ENCODE measurements at places on chromosomes 6 and 20.
A peak's percentile ranks its signal among the peaks of the same experiment; 100 is the strongest.

GRCh38 chr6:119676961-119677360 lies 327.4 kb upstream of the MAN1A1 start:
- no peak for DNase-seq

DNA sequence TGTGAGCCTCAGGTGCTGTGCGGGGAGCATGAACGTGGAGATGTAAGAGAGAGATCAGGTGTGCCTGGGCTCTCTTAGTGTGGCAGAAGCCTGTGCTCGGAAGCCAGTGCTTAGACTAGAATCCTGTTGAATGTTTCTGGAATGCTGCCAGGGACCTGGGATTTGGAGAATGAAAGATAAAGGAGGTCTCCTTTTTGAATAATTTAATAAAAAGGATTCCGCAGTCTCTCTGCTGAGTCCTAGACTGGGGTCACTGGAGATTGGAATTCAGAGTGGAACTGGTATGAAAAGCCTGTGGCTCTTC lies 18.8 kb upstream of the EFCAB8 start:
- no peak for DNase-seq

- peak; percentile 62 for DNase-seq
Observed at GRCh38 chr6:142871910-142872331, 73.1 kb downstream of the HIVEP2 start.

- peak; percentile 54 for DNase-seq
Observed at GRCh38 chr20:6765469-6766058, 1.9 kb upstream of the BMP2 start.

DNA sequence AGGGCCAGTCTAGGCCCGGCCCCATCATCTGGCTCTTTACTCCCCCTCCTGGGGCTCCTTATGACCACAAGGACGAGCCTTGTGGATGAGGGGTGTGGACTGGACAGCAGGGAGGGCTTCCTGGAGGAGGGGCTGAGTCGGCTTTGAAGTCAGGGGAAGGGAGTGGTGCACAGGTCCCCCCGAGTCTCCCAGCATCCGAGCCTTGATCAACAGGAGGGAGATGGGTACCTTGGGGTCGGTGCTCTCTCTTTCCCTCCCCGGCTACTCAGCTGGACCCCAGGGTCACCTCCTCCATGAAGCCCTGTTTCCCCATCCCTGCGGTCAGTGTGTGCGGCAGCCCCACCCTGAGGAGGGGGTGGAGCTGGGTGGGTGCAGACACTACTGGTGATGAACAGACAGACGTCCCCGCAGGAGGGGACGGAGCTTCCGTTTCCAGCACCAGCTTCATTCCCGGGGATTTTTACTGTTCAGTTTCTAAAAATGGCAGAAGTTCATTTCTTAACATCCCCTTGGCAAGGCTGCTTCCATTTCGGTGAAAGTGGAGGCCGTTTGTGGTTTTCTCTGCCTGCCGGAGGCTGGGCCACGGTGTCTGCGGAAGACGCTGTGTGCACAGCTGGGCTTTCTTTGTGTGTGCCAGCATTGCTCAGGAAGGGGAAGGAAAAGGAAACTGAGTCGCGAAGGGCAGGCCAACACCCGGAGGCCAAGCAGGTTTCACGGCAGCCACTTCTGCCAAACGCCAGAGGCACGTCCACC lies 19.6 kb downstream of the NTSR1 start:
- peak; percentile 20 for DNase-seq

GRCh38 chr20:35643045-35643444 lies 21.7 kb downstream of the CPNE1 start:
- DNase-seq: no peak

- DNase-seq: no peak
Observed at GRCh38 chr20:34753706-34754461, 49.7 kb downstream of the TP53INP2 start.

- DNase-seq: peak; percentile 59
Observed at GRCh38 chr6:27608916-27609883, 136.3 kb upstream of the ZNF184 start.

GRCh38 chr6:87905101-87905641 lies 142.5 kb upstream of the SPACA1 start:
- DNase-seq: peak; percentile 77

DNA sequence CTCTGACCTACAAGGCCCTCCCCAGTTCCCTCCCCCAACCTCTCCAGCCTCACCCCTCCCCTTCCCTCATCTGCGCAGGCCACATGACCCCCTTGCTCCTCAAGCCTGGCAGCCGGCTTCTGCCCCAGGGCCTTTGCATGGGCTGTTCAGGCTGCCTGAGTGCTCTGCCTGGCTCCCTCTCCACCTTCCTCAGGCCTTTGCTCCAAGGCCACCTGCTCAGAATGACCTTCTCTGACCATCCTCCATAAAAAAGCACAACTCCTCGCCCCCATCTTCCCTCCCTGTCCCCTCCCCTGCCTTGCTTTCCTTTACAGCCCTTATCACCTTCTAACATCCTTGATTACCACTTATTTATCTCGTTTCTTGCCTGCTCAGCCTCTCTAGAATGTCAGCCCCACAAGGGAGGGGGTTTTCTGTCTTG lies 38.7 kb downstream of the SPDEF start:
- no peak for DNase-seq

DNA sequence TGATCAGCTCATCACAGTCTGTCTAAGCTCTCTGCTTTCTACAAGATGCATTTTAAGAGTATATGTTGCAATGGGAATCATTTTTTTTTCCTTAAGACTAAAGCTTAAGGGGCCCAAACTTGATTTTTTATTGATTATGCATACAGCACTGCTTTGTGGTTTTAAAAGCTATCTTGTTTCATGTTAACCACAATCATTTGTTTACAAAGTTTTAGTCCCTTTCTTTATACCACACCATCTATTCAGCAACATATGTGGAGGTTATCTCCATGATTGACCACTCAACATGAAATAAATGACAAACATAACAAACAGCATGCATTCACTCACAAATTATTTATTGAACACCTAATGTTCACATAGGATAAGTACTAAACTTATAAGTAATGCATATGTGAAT lies 119.1 kb downstream of the FHL5 start:
- DNase-seq: no peak

- peak; percentile 35 for DNase-seq
Observed at GRCh38 chr6:122790423-122791309, 1.6 kb downstream of the SMPDL3A start.

GRCh38 chr6:154440022-154440421 lies 70.5 kb downstream of the CNKSR3 start:
- no peak for DNase-seq

DNA sequence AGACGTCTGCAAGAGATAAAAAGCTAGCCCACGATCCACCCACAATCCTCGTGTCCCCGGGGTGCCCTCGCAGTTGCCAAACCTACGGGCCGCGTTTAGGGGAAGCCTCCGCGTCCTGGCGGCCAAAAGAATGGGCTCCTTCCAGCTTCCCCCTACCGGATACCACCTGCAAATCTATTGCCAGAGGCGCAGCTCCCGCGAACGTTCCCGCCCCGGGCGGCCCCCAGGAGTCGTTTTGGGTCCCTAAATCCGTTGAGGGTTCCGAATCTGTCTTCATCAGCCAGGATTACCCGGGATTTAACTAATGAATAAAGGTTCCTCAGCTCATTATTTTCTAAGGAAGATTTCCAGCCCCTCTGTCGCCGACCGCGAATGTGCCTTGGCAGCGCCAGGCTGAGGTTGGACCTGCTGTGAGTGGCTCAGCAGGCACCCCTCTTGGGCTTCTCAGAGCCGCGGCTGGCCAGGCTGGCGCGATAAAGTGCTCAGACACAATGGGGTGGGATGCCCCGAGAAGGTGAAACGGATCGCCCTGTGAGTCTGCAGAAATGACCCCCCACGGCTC lies 2.8 kb upstream of the VSX1 start:
- no peak for DNase-seq

- peak; percentile 27 for DNase-seq
Observed at GRCh38 chr20:4813863-4814695, 92.4 kb downstream of the PRND start.

GRCh38 chr6:6678185-6678671 lies 89.7 kb downstream of the LY86 start:
- no peak for DNase-seq

GRCh38 chr20:47318027-47318585 lies 38.4 kb downstream of the ZMYND8 start:
- DNase-seq: no peak

DNA sequence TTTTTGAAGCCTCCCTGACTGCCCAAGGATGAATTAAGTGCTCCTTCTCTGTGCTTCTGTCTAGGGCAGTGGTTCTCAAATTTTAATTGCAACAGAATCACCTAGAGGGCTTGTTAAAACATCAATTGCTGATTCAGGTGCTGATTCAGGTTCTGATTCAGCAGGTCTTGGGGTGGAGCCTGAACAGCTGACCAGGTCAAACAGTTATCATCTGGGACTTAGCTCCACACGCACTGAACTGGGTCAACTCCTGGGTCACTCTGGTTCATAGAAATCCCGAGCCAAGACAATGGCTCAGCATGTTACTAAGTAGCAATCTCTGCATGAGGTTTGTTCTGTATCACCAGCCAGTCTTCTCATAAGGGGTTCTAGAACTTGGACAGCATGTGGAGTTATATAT lies 192.3 kb downstream of the GJA1 start:
- DNase-seq: peak; percentile 15

DNA sequence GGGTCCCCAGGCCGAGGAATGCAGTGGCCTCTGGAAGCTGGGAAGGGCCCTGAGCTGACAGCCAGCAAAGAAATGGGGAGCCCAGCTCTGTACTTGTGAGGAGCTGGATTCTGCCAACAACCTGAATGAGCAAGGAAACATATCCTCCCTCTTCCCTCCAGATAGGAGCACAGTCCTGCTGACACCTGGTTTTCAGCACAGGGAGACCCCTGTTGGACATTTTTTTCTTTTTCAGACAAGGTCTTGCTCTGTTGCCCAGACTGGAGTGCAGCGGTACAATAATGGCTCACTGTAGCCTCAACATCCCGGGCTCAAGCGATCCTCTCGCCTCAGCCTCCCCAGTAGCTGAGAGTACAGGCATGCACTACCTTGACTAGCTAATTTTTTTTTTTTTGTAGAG lies 21.5 kb downstream of the BMP6 start:
- DNase-seq: no peak

DNA sequence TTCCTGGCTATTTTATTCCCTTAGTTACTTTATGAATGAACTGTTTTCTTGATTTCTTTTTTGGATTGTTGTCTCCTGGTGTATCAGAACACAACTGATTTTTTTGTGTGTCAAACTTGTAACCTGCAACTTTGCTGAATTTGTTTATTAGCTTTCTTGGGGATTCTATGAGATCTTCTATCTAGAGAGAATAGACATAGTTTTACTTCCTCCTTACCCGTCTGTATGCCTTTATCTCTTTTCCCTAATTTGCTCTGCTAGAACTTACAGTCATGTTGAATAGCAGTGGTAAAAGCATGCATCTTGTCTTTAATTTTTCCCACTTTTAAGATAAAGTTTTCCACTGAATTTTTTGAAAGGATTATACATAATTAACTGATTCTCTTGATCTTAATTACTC lies 13.2 kb downstream of the RNF146 start:
- no peak for DNase-seq

GRCh38 chr6:124053315-124053714 lies 249.7 kb downstream of the NKAIN2 start:
- no peak for DNase-seq

- no peak for DNase-seq
Observed at GRCh38 chr20:54922636-54923035, 447.2 kb downstream of the DOK5 start.

DNA sequence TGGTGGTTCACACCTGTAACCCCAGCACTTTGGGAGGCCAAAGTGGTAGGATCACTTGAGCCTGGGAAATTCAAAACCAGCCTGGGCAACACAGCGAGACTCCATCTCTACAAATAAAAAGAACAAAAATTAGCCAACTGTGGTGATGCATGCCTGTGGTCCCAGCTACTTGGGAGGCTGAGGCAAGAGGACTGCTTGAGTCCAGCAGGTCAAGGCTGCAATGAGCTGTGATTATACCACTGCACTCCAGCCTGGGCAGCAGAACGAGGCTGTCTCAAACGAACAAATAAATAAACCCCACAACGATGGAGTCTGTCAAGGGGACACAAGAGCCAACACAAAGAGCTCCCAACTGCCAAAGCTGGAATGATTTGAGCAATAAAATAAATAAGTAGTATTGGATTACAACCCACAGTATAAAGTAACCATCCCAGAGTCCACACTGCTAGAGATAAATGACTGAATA lies 13.5 kb downstream of the ZMYND8 start:
- DNase-seq: no peak

GRCh38 chr6:37042150-37042549 lies 36.7 kb downstream of the FGD2 start:
- DNase-seq: no peak

- DNase-seq: no peak
Observed at GRCh38 chr6:119830494-119831295, 481.1 kb upstream of the MAN1A1 start.

DNA sequence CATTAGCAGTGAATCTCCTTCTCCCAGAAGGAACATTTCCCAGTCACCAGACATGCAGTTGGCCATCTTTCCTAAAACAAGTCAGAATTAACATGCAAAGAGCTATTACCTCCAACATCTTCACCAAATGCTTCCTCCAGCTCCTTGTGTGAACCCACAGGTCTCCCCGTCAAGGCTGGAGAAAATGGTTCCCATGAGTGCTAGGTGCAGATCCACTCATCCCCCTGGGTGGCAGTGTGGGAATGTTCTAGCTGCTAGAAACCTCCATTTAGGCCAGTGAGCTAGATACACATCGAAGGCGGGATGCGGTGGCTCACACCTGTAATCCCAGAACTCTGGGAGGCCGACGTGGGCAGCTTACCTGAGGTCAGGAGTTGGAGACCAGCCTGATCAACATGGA lies 603.9 kb upstream of the SLC35B3 start:
- DNase-seq: no peak

GRCh38 chr6:30885999-30886896 lies 1.9 kb downstream of the DDR1 start:
- no peak for DNase-seq

GRCh38 chr6:118198746-118199145 lies 291.7 kb downstream of the SLC35F1 start:
- no peak for DNase-seq

GRCh38 chr6:56860475-56860874 lies 94.4 kb upstream of the BEND6 start:
- no peak for DNase-seq

- DNase-seq: no peak
Observed at GRCh38 chr20:49540687-49541435, 27.1 kb downstream of the PTGIS start.

DNA sequence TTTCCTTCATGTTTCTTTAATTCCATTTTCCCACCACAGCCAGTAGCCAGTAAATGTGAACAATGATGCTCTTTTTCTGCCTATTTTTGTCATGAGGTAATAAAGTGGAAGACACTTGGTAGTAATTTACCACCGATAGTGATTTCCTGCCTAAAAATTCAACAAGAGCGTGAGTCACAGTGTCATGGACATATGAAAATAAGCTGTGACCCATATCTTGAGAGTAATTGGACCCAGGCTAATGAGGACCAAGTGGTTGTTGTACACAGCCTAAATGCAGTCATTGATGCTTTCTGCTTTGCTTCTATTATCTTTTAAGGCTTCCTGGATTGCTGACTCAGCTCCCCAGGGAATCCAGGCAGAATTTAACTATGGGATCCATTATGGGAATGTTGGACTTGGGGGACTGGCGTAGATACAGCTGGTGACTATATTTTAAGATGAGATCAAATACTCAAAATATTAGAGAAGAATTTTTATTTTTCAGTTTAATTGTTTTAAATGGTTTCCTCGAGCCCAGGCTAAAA lies 265.9 kb upstream of the FERMT1 start:
- DNase-seq: no peak

- no peak for DNase-seq
Observed at GRCh38 chr6:67558985-67559384, 1076.1 kb upstream of the ADGRB3 start.

GRCh38 chr6:4135665-4136353 lies 434 bp upstream of the ECI2 start:
- peak; percentile 91 for DNase-seq

Measured in MM.1S (cell line).